IMR-90 (cell line): ENCODE measurements at places on chromosomes 3 and 15. TPM values are rescaled to one million over a fixed set of nuclear protein-coding genes. Genes with fewer than 3 reads are reported as not detected.

DNA sequence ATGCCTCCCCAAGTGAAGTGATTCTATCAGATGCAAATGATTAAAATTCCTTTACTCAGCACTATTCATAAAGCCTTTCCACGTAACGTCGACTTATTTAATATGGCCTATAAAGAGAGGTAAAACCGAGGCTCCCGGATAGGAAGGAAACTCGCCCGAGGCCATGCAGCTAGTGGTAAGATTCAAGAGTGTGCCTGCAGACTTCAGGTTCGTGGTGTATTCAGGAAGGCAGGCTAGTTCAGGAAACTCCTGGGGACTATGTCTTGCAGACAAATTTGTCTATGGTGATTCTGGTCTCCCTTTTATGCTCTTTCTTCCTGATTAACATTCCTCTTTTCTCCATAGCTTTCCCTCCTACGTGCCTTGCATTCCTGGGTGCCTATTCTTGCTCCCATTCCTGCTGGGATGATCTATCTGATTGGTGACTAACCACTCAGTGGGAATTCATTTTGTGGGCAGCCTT is 150.7 kb downstream of the SST start:
- no peak for DNase-seq

DNA sequence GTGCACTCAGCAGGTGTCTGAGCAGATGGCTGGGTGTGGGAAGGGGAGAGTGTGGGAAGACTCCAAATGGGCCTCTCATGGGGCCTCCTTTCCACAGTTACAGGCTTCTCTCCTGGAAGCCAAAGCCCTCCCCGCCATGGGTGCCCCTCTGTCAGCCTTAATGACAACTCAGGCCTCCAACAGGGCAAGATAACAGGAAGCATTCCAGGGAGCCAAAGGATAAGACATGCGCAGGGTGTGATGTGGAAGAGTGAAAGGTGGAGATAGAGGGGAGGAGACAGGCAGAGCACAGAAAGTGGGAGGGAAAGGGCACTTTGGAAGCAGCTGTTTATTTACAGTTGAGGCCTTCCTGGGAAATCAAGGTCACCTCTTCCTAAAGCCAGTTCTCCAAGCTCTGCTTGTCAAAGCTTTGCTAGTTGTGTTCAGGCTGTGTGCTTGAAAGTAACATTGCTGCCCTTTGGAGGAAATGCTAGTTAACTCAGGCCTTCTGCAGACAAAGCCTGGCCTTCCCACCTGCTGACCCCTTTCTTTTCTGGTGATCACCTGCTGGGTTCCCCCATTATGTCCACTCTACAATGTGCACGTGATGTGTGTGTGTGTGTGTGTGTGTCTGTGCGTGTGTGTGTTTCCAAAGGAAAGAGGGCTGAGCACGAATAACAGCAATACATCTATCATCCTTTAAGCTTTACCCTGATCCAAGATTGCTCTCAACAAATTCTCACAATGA is 35.2 kb upstream of the SMAD3 start:
- DNase-seq = no peak

GRCh38 chr15:74804935-74805334 is 7.7 kb upstream of the LMAN1L start:
- DNase-seq = no peak

GRCh38 chr15:78149805-78150751 is 916 bp downstream of the IDH3A start:
- no peak for DNase-seq

- peak; percentile 89 for DNase-seq
Observed at GRCh38 chr3:195863121-195864061, 45.0 kb downstream of the TNK2 start.

- no peak for DNase-seq
Observed at GRCh38 chr3:195034101-195034500, 236.9 kb downstream of the XXYLT1 start.

DNA sequence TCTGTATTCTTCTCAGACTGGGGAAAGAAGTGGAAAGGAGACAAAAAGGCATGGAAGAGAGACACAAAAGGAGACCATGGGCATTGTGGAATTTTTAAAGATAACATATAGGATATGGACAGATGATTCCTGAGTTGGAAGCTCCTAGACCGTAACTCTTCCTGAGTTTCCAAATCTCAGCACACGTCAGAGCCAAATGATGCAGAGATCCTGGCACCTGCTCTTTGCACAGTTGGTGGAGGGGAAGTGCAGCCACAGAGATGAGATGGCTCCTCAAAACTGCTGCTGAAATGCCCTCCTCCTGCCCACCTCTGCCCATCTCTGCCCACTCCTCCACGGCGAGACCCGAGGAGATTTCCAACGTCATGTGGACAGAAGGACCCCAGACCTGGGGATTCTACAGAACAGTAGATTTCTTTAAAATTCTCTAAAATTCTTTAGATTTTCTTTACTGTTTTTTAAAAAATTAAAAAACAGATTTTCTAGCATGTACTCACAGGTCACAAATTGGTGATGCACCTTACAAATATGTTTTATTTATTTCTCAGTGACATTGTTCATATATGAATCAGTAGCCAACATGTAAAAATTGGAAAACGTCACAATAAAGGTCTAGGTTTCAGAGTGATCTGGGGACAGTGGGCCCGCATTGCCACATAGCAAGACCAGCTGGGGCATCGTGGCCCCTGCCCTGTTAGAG is 8.1 kb downstream of the CPN2 start:
- peak; percentile 59 for DNase-seq

GRCh38 chr3:16205156-16205870 is 30.8 kb downstream of the GALNT15 start:
- peak; percentile 56 for DNase-seq

GRCh38 chr15:37771465-37771864 is 163.0 kb upstream of the TMCO5A start:
- peak; percentile 61 for DNase-seq

DNA sequence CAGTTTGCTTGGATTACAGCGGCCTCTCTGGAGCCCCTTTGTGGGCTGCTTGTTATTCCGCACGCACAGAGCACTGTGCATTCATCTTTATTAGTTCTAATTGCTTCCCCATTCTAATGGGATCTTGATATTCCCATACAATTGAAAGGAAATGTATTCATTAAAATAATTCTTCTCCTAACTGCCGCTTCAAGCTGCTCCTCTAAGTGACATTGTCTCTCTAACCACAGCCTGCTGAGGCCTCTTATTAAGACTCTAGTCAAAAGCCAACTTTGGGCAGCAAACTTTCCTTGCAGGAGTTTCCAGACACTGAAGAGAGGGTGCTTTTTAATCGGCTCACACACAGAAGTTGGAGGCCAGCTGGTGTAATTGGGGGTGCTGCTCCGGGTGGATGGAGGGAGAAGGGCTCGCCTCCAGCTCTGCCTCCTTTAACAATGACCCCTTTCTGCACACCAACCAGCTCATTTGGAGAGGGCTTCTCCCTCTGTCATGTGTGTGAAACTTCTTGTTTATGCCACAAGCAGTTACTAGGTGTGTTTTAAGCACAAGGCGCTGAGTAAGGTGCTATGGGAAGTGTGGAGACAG is 5.6 kb upstream of the MAGEF1 start:
- no peak for DNase-seq

- DNase-seq = peak; percentile 89
Observed at GRCh38 chr15:74399511-74400312, 32.3 kb upstream of the CYP11A1 start.

DNA sequence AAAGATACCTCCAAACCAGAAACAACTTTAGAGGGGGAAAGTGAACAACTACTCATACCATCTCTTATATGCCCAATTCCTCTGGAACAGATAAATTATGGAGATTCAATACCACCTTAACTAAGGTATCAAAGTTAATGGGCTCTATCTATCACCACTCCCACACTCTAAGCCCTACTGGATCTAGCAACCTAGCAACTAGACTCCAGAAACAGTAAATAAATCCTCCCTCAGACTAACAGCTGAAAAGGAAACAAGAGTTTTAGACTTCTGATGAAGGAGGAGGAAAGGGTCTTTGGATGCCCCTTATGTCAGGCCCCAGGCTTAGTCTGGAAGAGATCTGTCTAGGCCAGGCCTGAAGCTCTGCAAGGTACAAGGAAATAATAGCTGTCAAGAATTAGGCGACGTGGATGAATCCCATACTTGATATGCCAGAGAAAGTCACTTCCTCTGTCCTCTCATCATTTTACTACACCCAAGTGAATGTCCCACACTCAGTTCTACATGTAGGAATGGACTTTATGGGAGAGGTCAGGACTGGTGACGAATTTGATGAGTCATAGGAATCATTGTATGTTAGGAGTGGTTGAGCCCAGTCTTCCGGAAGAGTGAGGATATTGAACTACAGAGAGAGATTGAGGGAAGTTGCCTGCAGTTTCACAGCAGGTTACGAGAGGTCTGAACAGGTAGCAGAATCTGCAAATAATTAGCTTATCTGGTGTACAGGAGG is 113.8 kb downstream of the AKAP13 start:
- DNase-seq = peak; percentile 95

GRCh38 chr3:63343674-63344073 is 65.6 kb downstream of the SYNPR start:
- DNase-seq = peak; percentile 92

DNA sequence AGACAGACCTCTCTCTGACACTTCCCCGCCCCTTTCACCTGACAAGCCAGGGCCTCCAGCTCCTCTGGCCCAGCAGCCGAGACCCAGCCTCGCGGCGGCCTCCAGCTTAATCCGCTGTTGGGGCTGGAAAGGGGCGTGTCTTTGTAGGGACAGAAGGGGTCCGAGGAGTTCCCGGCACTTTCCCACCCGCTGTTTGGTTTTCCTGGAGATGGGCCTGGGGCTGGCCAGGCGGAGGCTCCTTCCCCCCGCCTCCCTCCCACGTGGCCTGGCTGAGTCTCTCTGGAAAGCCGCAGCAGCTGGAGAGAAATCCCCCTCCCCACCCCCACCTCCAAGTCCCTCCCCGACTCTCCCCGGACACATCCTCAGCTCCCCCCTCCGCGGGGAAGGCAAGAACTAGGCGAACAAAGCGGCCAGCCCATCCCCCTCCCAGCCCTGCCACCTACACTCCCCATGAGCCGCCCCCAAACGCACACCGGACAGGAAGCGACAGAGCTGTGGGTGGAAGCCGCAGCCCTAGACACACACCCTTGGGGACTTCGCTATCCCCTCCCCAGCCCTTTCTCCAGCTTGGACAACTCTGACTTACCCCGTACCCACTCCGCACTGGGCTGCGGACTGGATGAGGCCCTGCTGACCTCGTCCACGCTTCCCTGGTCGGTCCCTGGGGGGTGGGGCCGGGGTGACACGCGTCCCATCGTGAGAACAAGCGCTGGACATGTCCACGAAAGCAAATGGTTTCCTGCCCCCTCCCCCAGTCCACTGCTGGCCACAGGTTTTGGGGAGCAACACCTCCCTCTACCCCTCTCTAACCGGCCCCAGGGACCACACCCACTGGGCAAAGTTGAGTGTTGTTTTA is 1.2 kb downstream of the IGDCC4 start:
- peak; percentile 73 for DNase-seq

- no peak for DNase-seq
Observed at GRCh38 chr3:88462230-88462629, 312.5 kb downstream of the C3orf38 start.

- no peak for DNase-seq
Observed at GRCh38 chr3:66809595-66809958, 188.5 kb upstream of the KBTBD8 start.

DNA sequence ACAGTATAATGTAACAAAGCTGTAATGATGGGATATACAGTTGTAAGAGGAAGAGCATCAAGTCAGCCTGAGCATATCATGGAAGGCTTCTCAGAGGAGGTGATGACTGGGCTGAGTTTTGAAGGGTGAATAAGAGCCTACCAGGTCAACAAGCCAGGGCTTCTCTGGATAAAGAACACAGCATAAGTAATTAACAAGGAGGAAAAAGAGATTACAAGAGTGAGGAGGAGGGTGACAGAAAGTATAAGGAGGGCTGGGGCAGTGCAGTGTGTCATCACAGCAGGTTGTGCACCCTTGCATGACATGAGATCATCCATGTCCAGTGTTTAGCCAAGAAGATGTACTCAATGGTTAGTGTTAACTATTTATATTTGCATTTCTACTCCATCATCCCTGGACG is 16.9 kb upstream of the SPATA12 start:
- no peak for DNase-seq

GRCh38 chr3:13023235-13023970 is 49.8 kb downstream of the IQSEC1 start:
- peak; percentile 28 for DNase-seq

- DNase-seq = peak; percentile 72
Observed at GRCh38 chr3:23805633-23806533, at the start of gene UBE2E1. TSS of gene UBE2E1 (plus strand) at chr3:23805955. CDS start at chr3:23807270, 1,315 bp downstream.

- no peak for DNase-seq
Observed at GRCh38 chr3:134487406-134487805, 1.5 kb downstream of the CEP63 start.

GRCh38 chr15:40852529-40852928 is 8.7 kb downstream of the SPINT1 start:
- DNase-seq = no peak

GRCh38 chr3:60015032-60015705 is 965.3 kb upstream of the CFAP20DC start:
- DNase-seq = no peak

- DNase-seq = peak; percentile 64
Observed at GRCh38 chr3:188060840-188061544, 93.0 kb upstream of the LPP start.

GRCh38 chr3:183210862-183211341 is 42.2 kb upstream of the B3GNT5 start:
- no peak for DNase-seq

DNA sequence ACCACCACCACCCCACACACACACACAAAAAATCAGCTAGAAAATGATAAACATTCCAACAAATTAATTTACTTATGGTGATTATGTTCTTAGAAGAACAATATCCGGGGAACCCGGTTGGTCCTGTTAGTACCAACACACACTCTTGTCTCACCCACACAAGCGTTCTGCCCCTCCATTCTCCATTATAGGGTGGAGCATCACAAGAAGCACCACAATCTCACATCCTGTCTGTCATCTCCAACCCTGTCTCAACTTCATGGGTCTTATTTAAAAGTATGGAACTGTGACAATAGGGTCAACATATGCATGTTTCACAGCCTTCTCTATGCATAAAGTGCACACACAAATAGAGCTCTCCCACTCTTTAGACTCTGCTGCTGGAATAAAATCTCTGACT is 5.6 kb downstream of the GSK3B start:
- DNase-seq = no peak

Gene DHFR2
- total RNA-seq = 2.3 and 3.9 TPM in 2 replicates

Gene ZDHHC19
- not detected in 2 replicates for total RNA-seq

Gene AMOTL2
- 162 and 172 TPM in 2 replicates for total RNA-seq

Gene IL17RD
- total RNA-seq = 0.72 and 0.83 TPM in 2 replicates

Gene CYFIP1
- 144 and 163 TPM in 2 replicates for total RNA-seq

Gene MITF
- 13.3 and 16.7 TPM in 2 replicates for total RNA-seq

Gene IL1RAP
- 9.4 and 11.3 TPM in 2 replicates for total RNA-seq

Gene CPLX3
- not detected in 2 replicates for total RNA-seq

Gene RAB8B
- 29.4 and 66.4 TPM in 2 replicates for total RNA-seq

Gene ANKRD63
- under 0.01 TPM in 1 of 2 replicates, not detected in the other for total RNA-seq

Gene CKMT1A
- total RNA-seq = not detected in 2 replicates

Gene ROBO2
- 14.5 and 17.2 TPM in 2 replicates for total RNA-seq

Gene DUOXA2
- not detected in 2 replicates for total RNA-seq

Gene LRRC15
- 2.5 and 3.3 TPM in 2 replicates for total RNA-seq
